ENCODE measurements at places on chromosomes 6 and 20.

- no peak for DNase-seq
Observed at GRCh38 chr20:51208162-51208561, 185.3 kb upstream of the KCNG1 start.

- DNase-seq, result no peak
Observed at GRCh38 chr6:169859978-169860703, 108.7 kb downstream of the ERMARD start.

GRCh38 chr6:32847004-32847403, 3.2 kb upstream of the PSMB8 start:
- DNase-seq, result no peak

- peak; percentile 21 for DNase-seq
Observed at GRCh38 chr6:83193747-83194566, 800 bp downstream of the RWDD2A start.

GRCh38 chr6:134098276-134098675, 45.9 kb upstream of the SLC2A12 start:
- no peak for DNase-seq

DNA sequence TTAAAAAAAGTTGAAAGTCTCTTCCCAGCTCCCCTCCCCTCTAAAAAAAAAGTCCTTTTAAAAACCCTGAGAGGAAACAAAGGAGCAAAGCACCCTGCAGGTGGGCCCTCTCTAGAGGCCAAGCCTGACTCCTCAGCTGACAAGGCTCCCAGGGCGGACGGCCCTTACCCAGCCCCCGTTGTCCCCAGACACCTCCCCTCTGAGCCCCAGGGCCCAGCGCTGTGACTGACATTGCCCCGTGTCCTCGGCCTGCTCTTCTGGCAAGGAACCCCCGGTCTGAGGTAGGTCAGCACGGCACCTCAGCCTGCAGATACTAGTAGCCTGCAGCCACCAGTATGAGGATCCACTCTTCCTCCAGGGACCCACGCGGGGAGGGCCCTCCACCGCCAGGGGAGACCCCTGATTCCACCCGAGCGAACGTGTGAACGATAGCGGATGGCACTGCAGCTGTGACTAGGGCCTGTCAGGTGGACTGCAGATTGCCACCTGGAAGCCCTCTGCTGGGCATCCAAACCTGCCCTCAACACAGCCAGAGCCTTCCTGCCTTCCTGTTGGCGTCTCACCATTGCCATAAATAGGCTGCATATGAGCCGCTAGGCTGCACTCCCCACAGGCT, 34.2 kb downstream of the FOXC1 start:
- DNase-seq, result no peak

GRCh38 chr6:77986380-77987034, 333.7 kb downstream of the MEI4 start:
- no peak for DNase-seq

- DNase-seq, result peak; percentile 50
Observed at GRCh38 chr6:156848533-156848932, 71.4 kb downstream of the ARID1B start.

DNA sequence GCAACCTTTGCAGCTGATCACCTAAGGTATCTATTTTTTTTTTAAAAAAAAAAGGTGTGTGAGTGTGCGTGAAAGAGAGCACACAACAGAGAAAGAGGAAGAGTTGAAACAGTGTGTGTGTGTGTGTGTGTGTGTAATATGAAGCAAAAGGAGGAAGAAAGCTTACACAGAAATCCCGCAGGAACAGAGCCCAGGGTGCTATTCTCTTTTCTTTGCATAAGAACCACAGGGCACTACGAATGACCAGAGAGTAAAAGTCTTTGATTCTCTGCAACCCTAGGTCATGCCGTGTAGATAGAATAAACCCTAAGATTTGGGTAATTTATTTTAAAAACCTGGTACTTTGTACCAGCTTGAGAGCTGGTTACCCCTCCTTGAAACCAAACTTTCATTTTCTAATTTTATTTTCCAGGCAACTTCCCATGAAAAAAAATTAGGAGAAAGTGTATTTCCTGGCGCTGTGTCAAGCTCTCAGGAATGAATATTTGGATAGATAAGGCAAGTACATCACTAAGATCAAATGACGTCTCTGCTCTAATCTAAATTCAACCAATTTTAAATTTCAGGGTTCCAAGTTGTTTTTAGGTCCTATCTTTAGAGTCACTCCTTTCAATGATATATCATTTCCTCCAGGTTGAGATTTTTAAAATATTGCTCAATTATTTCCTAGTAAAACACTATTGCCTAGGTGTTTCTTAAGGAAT, 47.9 kb upstream of the ID4 start:
- no peak for DNase-seq

DNA sequence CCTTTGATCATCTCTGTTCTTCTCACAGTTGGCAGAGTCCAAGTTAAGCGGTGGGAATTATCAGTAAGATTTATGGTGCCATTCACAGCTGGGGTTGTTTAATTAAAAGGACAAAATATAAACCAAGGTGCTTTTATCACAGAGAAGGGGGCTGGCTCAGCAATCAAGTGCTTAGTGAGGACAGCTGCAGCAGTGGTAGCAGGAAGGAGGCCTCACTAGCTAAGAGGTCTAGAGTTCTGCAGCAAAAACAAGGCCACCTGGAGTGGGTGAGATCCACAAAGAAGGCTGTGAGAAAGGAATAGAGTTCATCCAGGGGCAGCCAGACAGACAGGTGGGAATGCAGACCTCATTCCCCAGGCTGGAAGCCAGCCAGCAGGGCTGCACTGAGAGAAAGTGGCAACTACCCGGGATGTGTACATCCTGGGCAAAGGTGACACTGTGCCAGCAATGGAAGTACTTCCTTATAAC, 37.1 kb downstream of the PIGU start:
- DNase-seq, result no peak

- no peak for DNase-seq
Observed at GRCh38 chr20:25061821-25062530, 4.0 kb upstream of the ACSS1 start.

All from astrocyte of the spinal cord (primary cell).